ENCODE measurements at places on chromosomes 2 and 18. TPM values are rescaled to one million over a fixed set of nuclear protein-coding genes. Genes with fewer than 3 reads are reported as not detected.
A peak's percentile ranks its signal among the peaks of the same experiment; 100 is the strongest.

GRCh38 chr2:66095820-66096345, 339.0 kb upstream of the MEIS1 start:
- no peaks in the 10 kb centered on the region for H3K36me3 ChIP-seq
- H3K27me3 ChIP-seq, result no peaks in the 10 kb centered on the region
- DNase-seq, result no peak
- H3K4me1 ChIP-seq, result no peaks in the 10 kb centered on the region
- no peak overlapping the region for H3K4me3 ChIP-seq
- H3K27ac ChIP-seq, result no peak overlapping the region

DNA sequence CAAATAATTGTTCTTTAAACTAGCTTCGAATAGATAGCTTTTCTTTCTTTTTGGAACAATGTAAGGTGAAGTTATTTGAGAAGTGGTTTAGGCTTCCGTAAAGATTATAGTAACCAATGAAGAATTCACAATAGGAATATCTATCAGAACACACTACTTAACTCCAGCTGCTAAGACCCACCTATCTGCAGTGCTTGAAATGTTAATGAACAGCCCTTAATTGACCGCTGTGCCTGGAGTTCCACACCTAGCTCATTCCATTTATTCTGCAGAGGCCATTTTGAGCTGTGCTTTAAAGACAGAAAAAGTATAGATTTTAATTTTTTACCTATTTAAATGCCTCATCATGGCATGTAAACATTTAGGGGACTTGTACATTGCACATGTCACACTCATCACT, 83.3 kb upstream of the APCDD1 start:
- H3K4me1 ChIP-seq, result no peaks in the 10 kb centered on the region
- H3K27me3 ChIP-seq, result peaks cover 14% of the 10 kb centered on the region
- no peak overlapping the region for H3K4me3 ChIP-seq
- DNase-seq, result no peak

DNA sequence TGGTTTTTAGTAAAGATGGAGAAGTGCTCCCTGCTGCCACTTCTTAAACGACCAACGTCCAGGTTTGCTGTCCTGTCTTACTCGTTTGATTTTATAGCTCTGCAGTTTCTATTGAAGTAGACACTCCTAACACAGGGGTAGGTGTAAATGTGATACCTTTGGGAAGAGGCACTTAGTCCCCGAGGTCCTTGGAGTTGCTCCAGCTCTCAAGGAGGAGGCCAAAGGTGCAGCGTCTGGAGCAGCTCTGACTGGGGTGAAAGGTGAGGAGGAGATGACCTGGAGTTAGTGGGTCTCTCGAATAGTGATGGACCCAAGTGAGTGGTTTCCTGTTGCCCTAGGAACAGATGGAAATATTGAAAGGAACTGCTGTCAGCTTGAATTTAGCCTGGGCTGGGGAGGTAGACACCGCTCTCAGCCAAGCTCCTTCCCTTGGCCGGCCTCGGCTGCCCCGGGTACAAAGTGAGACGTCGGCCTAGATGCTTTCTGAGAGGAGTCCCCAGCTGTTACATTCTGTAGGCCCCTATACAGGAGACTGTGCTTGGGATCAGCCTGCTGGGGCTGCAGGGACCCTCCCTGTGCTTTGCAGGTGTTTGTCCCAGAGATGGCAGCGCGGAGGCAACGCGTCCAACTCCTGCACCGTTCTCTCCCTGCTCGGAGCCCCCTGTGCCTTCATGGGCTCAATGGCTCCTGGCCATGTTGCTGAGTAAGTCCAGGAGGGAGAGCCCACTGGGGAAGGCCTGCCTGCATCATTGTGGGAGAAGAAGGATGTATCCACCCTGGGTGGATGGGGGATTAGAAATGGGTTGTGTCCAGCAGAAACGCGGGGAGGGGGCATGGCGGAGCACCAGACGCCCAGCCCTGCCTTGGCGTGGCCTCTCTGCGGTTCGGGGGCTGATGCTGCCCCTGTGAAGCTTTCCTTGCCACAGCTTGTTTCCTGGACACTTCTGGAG, 5.4 kb downstream of the KHK start:
- H3K27ac ChIP-seq, result no peak overlapping the region
- H3K4me1 ChIP-seq, result peaks cover 5% of the 10 kb centered on the region
- H3K27me3 ChIP-seq, result no peaks in the 10 kb centered on the region
- no peak overlapping the region for H3K4me3 ChIP-seq
- peak; percentile 70 for DNase-seq

CDK5R2 gene
- total RNA-seq, result not detected

RESP18 gene
- total RNA-seq, result not detected

DNA sequence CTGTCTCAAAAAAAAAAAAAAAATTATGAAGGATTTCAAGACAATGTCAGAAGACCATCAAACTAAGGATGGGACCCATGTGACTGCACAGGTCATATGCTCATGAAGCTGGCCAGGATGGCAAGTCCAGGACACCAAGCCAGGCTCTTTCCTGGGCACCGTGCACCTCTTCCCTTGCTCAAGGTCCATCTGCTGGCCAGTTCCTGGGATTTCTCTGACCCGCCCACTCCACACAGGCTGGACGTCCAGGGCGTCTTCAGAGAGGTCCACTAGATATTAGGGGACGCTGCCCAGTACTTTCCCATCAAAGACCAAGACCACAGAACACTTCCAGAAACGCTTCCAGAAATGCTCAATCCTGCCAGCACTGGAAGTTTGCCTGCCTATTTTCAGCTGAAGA, 14.3 kb downstream of the TEX44 start:
- H3K27ac ChIP-seq, result no peak overlapping the region
- no peak overlapping the region for H3K4me3 ChIP-seq
- H3K4me1 ChIP-seq, result peaks cover 16% of the 10 kb centered on the region
- no peaks in the 10 kb centered on the region for H3K27me3 ChIP-seq
- DNase-seq, result no peak
